ENCODE measurements at places on chromosomes 16 and 17.

GRCh38 chr16:81634380-81635062 lies 144.6 kb upstream of the PLCG2 start:
- DNase-seq = no peak

DNA sequence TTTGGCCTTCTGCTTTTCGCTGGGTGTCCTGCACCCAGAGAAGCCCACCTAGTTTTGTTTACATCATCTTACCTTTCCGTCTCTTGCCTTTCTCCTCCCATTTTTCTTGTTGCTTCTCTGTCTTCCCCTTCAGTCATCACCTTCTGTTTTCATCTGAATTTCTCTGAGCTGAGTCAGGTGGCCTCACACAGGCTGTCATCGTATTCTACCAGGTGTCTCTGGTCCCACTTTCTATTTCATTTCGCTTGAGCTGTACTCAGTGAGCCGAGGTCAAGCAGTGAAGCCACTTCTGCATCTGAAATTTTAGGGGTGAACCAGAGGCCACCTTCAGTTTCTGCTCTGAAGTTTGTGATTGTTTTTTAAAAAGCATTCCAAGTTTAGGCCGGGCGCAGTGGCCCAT lies 9.7 kb downstream of the CRAMP1 start:
- no peak for DNase-seq

GRCh38 chr16:1710811-1711507 lies 5.0 kb downstream of the MAPK8IP3 start:
- no peak for DNase-seq

DNA sequence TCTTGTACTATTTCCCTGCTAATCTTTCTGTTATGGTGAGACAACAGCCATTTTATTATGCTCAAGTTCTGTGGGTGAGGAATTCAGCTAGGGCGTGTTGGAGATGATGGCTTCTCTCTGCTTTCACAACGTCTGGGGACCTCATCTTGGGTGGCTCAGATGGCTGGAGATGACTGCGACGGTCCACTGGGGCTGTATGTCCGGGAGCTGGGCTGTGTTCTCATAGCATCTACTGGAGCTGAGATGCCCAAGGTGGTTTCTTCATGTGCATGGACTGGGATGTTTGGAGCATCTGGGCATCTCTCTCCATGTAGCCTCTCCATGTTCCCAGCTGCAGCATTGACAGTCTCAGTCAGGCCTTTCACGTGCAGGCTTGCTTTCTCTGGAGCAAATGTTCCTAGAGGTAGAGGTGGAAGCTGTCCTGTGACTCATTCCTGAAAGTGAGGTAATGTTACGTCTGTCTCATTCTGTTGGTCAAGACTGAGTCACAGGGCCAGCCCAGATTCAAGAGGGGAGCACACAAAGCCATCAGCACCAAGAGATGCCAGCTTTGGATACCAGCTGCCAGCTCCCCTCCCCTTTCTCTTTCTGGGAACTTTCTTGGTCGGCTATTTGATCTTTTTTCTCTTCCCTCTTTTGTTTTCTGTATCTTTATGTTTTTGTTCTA lies 96.2 kb downstream of the RAP1GAP2 start:
- DNase-seq = no peak

DNA sequence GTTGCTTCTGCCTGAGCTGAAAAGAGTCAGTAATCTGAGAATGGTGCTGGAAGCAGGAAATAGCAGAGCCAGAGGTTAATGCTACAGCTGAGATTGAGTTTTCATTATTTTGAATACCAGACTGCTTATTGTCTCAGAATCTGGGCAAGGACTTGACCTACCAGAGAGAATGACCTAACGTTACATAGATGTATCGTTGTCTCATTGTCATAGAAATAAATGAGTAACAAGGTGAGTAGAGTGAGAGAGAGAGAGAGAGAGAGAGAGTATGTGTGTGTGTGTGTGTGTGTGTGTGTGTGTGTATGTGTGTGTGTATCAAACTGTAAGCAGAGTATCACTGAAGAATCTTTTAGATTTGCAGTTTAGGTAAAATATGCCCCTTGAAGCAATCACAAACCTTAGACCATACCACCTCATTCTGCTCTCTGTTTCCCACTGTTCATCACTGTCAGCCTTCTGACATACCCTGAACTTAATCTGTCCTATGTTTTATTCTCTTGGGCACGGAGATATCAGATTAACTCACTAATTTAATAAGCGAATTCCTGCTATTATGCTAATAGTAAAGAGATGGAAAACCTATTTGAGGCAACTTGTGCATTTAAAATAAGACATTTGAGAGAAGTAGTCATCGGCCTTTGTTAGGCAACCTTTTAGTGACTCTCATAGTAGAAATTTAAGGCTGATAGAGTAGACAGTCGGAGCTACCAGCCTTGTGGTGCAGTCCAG lies 87.8 kb downstream of the CYB561 start:
- DNase-seq = no peak

DNA sequence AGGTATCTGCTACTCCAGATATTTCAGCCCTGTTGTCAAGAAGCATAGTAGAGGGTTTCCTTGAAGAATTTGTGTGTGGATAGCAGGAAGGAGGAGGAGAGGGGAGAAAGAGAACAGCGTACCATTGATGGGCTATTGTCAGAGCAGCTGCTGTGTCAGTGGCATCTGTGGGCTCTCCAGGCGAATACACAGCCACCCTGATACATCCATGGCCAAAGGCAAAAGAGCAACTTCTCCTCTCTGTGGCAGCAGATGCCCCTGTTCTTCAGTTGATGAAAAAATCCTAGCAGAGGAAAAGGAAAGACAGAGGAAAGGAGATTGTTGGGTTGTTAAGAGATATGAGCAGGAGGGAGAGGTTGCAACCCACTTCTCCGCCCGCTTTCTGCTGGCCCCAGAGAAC lies 12.2 kb upstream of the KCNJ2 start:
- no peak for DNase-seq

GRCh38 chr17:36691606-36692005 lies 90.2 kb downstream of the MRM1 start:
- DNase-seq = no peak

DNA sequence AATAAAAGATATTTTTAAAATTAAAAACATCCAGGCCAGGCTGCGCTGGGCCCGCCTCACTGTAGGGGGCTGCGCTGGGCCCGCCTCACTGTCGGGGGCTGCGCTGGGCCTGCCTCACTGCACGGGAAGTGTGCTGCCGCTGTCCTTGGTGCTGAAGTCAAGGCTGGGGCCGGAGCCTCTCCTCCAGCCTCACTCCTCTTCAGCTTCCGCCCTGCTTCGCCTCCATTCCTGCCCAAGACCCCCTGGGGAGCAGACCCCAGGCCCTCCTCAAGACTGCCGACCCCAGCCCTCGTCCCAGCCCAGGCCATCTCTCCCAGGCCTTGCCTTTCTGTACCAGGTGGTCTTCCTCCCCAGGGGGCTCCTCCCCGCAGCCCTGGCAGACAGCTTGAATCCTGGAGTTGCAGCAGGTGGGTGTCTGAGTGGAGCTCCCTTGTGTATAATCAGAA lies 26.2 kb downstream of the ENDOV start:
- peak; percentile 68 for DNase-seq

DNA sequence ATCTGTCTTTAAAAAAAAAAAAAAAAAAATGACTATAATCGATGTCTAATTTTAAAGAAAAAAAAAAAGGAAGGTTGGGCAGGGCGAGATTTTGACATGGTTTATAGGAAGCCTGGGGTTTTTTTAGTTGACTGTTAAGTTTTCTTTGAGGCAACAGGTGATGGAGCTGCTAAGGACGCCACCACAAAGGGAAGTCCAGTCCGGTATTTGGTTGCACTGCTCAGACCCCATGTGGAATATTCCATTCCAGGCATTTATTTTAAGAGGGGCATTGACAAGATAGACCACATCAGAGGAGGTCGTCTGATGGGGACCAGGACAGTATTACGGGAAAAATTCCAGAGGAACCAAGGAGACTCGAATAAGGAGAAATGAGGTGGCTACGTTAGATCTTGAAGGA lies 168.4 kb downstream of the CCDC182 start:
- DNase-seq = no peak

DNA sequence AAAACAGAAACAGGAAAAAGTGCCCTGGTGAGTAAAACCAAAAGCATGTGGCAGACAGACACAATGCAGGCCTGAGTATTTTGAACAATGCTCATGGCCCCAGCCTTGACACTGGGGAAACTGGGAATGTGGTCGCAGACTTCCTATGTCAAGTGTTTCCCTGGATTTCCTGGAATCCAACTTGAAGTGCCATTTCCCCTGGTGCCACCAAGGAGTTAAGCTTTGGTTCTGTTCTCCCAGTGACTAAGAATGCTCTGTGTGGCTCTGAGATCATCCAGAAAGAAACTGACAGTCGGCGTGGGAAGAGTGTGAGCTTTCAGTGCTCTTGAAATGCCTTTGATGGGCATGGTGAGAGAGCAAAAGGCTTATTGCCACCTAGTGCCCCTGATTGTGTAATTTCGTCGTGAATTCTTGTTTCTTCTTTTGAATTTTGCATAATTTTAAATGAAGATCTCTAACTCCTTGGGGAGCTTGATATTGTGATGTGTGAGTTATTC lies 96.0 kb downstream of the YPEL2 start:
- DNase-seq = peak; percentile 35

DNA sequence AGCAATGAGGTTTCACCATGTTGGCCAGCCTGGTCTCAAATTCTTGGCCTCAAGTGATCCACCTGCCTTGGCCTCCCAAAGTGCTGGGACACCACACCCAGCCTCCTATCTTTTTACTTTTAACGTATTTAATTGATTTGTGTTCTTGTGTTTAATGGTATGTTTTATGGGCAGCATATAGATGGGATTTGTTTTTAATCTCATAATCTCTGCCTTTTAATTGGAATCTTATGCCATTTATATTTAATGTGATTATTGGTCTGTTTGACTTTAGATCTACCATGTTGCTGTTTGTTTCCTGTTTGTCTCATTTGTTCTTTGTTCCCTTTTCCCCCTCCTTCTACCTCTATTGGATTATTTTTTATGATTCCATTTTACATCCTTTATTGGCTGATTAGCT lies 12.2 kb downstream of the SLC26A11 start:
- DNase-seq = no peak

DNA sequence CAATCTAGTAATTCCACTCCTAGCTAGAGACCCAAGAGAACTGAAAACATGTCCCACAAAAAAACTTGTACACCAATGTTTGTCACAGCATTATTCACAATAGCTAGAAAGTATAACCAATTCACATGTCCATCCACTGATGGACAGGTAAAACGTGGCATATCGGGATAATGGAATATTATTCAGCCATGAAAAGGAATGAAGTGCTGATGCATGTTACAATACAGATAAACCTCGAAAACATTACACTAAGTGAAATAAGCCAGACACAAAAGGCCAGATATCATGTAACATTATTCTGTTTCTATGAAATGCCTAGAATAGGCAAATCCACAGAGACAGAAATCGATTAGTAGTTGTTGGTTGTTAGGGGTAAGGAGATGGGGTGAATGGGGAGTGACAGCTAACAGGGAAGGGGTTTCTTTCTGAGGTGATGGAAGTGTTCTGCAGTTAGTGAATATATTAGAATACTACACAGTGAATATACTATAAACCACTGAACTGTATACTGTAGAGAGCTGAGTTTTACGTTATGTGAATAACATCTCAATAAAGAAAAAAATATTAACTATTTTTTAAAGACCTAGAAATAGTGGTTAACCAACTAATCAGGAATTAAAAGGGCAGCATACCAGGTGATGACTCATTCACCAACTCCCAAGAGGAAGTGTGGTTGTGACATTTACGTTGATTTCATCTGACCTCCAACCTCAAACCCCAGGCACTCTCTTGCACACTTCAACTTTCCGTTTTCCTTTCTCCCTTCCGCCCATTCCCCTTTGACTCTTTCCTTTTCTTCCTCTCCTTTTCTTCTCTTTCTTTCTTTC lies 48.6 kb downstream of the GAS7 start:
- no peak for DNase-seq

DNA sequence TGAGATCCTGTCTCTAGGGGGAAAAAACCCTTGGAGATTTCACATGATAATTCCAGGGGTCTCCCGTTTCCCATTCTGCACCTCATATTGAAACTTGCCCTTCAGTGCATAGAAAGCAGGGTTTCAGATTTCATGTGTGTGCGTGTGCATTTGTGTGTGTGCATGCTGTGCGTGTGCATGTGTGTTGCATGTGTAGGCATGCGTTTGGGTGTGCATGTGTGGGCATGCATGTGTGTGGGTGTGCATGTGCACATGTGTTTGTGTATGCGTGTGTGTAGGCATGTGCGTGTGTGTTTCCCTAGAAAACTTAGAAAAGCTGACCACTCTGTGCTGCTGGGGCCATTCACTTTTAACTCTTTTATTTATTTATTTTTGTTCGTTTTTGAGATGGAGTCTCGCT lies 40.0 kb downstream of the IL21R start:
- DNase-seq = no peak

GRCh38 chr16:54540525-54541180 lies 254.1 kb upstream of the IRX3 start:
- no peak for DNase-seq

GRCh38 chr17:77366206-77366557 lies 225.4 kb downstream of the SEC14L1 start:
- no peak for DNase-seq

DNA sequence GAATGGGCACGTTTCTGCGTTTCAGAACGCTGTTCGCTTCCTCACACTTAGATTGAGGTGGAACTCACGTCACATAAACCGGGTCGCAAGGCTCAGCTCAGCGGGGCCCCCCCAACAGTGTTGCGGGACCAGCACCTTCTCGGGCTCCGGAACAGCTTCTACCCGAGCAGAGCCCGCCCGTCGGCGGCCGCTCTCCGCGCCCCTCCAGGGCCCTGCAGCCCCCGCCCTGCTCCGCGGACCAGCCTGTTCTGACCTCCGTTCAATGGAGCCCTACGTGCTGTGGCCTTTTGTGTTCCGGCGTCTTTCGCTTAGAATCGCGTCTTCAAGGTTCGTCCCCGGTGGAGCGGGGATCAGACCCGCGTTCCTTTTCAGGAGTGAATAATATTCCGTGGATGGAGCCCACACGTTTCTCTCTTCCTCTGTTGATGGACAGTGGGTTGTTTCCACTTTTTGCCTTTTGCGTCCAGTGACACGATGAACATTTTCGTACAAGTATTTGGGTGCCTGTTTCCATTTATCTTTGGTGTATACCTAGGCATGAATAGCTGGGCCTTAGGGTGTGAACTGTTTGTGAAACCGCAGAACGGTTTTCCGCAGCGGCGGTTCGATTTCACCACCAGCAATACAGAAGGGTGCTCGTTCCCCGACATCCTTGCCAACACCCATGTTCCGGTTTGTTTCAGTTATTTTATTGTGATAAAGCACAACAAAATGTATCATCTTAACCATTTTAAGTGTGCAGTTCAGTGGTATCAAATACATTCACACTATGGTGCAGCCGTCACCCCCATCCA lies 2.3 kb upstream of the SLC22A31 start:
- DNase-seq = no peak

- peak; percentile 92 for DNase-seq
These were observed 15.5 kb upstream of the TFAP4 start for GRCh38 chr16:4288148-4288921.

- DNase-seq = no peak
These were observed 30.1 kb downstream of the GPRC5B start for GRCh38 chr16:19854543-19854876.

Measured in CD4-positive, alpha-beta T cell treated with Interleukin-17A for 4 hours (primary cell).